ENCODE measurements at places on chromosomes 3 and 15.
A peak's percentile ranks its signal among the peaks of the same experiment; 100 is the strongest.

- no peak overlapping the region for H3K27ac ChIP-seq
- H3K36me3 ChIP-seq = no peaks in the 10 kb centered on the region
- H3K4me3 ChIP-seq = no peak overlapping the region
- no peaks in the 10 kb centered on the region for H3K27me3 ChIP-seq
These were observed 166.1 kb downstream of the ISL2 start for GRCh38 chr15:76502678-76503077.

DNA sequence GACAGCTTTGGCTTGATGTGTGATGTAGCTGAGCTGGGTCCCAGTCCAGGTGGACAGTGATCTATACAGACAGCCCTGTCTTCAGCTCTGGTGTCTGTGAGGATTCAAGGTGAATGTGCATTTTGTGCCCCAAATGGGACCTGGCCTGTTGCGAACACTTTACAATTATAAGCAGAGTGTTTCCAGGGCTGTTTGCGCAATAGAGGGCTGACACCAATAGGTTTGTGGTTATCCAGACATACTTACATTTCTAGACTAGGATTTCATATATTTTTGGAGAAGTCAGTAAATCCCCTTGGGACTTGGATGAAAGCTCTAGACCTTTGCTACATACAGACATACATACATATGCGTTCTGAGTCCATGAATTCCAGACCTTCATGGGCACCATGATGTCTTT, 4.2 kb upstream of the TATDN2 start:
- H3K4me3 ChIP-seq = no peak overlapping the region
- no peak for DNase-seq
- no peaks in the 10 kb centered on the region for H3K27me3 ChIP-seq
- no peak overlapping the region for H3K27ac ChIP-seq
- peaks cover 4% of the 10 kb centered on the region for H3K4me1 ChIP-seq

- no peak overlapping the region for H3K27ac ChIP-seq
- H3K4me1 ChIP-seq = no peaks in the 10 kb centered on the region
- no peaks in the 10 kb centered on the region for H3K36me3 ChIP-seq
- DNase-seq = no peak
- no peaks in the 10 kb centered on the region for H3K27me3 ChIP-seq
These were observed 8.3 kb downstream of the IQSEC1 start for GRCh38 chr3:13064964-13065363.

- no peaks in the 10 kb centered on the region for H3K27me3 ChIP-seq
- no peaks in the 10 kb centered on the region for H3K4me1 ChIP-seq
- H3K27ac ChIP-seq = no peak overlapping the region
- no peak overlapping the region for H3K4me3 ChIP-seq
These were observed 15.0 kb upstream of the TRANK1 start for GRCh38 chr3:36959821-36960220.

GRCh38 chr15:33293713-33294334, 16.9 kb upstream of the RYR3 start:
- no peaks in the 10 kb centered on the region for H3K36me3 ChIP-seq
- no peak for DNase-seq
- no peaks in the 10 kb centered on the region for H3K27me3 ChIP-seq
- H3K4me1 ChIP-seq = no peaks in the 10 kb centered on the region
- no peak overlapping the region for H3K27ac ChIP-seq

- H3K27ac ChIP-seq = no peak overlapping the region
- H3K27me3 ChIP-seq = no peaks in the 10 kb centered on the region
- no peak for DNase-seq
- no peak overlapping the region for H3K4me3 ChIP-seq
- H3K36me3 ChIP-seq = no peaks in the 10 kb centered on the region
These were observed 104.7 kb upstream of the ROBO1 start for GRCh38 chr3:79872483-79872882.

DNA sequence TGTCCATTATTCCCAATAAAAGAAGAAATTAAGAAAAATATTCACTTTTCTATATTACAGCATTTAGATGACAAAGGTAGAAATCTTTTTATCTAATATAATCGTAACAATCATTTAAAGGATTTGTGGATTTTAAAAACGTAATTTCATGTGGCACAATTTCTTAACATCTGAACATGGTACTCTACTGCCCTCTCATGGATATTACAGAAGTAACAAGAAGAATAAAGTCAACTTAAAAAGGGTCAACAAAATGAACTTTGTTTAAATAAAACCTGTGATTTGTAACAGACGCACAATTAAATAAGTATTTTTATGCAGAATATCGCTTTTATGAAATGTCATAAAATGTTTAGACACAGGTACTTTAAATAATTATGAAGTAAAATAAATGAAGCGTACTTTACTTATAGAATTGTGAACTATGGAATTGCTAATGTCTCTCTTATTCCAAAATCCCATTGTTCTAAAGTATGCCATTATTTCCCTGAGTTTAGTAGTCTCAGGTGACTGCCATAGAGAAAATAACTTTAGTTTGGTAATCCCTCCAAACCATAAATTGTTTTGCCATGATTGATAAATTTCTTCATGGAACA, 366.8 kb upstream of the ZNF385D start:
- no peaks in the 10 kb centered on the region for H3K27me3 ChIP-seq
- no peak overlapping the region for H3K4me3 ChIP-seq
- H3K36me3 ChIP-seq = no peaks in the 10 kb centered on the region
- DNase-seq = no peak
- H3K27ac ChIP-seq = no peak overlapping the region
- no peaks in the 10 kb centered on the region for H3K4me1 ChIP-seq

GRCh38 chr3:79947957-79948356, 180.2 kb upstream of the ROBO1 start:
- H3K4me1 ChIP-seq = no peaks in the 10 kb centered on the region
- DNase-seq = no peak
- no peak overlapping the region for H3K4me3 ChIP-seq
- H3K27me3 ChIP-seq = no peaks in the 10 kb centered on the region
- H3K27ac ChIP-seq = no peak overlapping the region
- H3K36me3 ChIP-seq = no peaks in the 10 kb centered on the region

DNA sequence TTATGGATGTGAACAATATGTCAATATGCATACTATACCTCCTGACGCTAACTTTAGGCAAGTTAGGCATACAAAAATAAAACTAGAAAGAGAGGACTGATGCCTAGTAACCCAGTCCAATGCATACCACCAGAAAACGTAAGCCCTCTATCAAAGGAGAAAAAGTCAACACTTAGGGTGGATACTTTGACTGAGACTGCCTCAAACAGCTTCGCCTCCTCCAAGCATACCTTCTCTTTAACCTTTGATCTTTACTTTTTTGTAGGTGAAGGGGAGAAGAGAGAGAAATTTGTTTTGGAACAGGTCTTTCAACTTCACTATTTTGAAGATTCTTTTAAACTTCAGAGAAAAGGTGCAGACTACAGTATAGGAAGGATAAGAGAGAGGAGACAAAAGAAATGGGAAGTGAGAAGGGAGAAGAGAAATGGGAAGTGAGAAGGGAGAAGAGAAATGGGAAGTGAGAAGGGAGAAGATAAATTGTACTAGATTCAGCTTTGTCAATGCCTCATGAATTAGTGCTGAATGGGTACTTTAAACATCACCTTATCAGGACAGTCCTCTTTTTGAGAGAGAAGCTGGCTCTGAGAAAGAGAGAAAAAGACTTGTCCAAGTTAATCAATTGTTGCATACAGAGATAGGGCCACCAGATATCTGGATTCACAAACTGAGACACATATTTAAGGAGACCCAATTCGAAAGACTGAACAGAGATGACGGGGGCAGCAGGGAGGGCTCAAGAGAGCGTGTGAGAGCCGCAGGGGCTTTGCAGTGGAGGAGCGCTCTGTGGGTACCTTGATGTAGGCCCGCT, 1.0 kb downstream of the P3H2 start:
- peaks cover 52% of the 10 kb centered on the region for H3K4me1 ChIP-seq
- H3K36me3 ChIP-seq = no peaks in the 10 kb centered on the region
- H3K27ac ChIP-seq = peak overlapping the region; percentile 86
- H3K4me3 ChIP-seq = peak overlapping the region; percentile 14

- DNase-seq = no peak
- H3K4me1 ChIP-seq = no peaks in the 10 kb centered on the region
- H3K36me3 ChIP-seq = no peaks in the 10 kb centered on the region
These were observed 323.8 kb upstream of the PPP2R3A start for GRCh38 chr3:135641761-135642160.

- H3K36me3 ChIP-seq = no peaks in the 10 kb centered on the region
- no peaks in the 10 kb centered on the region for H3K4me1 ChIP-seq
- H3K27ac ChIP-seq = no peak overlapping the region
- no peak overlapping the region for H3K4me3 ChIP-seq
- no peaks in the 10 kb centered on the region for H3K27me3 ChIP-seq
These were observed 27.9 kb upstream of the FAM174B start for GRCh38 chr15:92683511-92683834.

GRCh38 chr15:85149465-85150129, 167.9 kb downstream of the PDE8A start:
- no peak overlapping the region for H3K27ac ChIP-seq
- H3K4me1 ChIP-seq = no peaks in the 10 kb centered on the region
- no peak overlapping the region for H3K4me3 ChIP-seq
- no peaks in the 10 kb centered on the region for H3K27me3 ChIP-seq
- DNase-seq = no peak
- H3K36me3 ChIP-seq = no peaks in the 10 kb centered on the region
